NCI-H774 (cell line): ENCODE measurements at places on chromosomes 2 and 18.

- no peak for DNase-seq
Measured at GRCh38 chr18:38494065-38494464, 928.5 kb upstream of the CELF4 start.

GRCh38 chr2:195602687-195603086, 54.3 kb upstream of the SLC39A10 start:
- DNase-seq = no peak

DNA sequence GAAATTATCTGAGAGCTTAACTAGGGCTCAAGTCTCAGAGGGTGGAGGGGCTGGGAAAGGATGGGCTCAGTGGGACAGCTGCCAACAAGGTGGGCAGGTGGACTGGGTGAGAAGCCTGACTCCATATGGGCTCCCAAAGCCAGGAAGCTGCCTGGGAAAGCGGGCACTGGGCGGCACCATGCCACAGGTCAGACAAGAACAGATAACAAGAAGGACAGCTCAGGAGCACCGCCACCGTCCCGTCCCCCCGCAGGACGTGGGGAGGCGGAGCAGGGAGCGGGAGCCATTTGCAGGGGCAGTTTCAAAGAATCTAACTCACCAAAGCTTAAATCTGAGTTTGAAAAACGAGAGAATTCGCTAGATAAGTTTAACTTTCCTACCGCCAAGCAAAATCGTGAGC, 45.6 kb downstream of the NETO1 start:
- no peak for DNase-seq

- no peak for DNase-seq
Measured at GRCh38 chr18:34859496-34859895, 149.4 kb downstream of the DTNA start.

- no peak for DNase-seq
Measured at GRCh38 chr18:11989966-11990380, 8.7 kb downstream of the IMPA2 start.

- DNase-seq = no peak
Measured at GRCh38 chr18:2351126-2351850, 220.0 kb downstream of the METTL4 start.

DNA sequence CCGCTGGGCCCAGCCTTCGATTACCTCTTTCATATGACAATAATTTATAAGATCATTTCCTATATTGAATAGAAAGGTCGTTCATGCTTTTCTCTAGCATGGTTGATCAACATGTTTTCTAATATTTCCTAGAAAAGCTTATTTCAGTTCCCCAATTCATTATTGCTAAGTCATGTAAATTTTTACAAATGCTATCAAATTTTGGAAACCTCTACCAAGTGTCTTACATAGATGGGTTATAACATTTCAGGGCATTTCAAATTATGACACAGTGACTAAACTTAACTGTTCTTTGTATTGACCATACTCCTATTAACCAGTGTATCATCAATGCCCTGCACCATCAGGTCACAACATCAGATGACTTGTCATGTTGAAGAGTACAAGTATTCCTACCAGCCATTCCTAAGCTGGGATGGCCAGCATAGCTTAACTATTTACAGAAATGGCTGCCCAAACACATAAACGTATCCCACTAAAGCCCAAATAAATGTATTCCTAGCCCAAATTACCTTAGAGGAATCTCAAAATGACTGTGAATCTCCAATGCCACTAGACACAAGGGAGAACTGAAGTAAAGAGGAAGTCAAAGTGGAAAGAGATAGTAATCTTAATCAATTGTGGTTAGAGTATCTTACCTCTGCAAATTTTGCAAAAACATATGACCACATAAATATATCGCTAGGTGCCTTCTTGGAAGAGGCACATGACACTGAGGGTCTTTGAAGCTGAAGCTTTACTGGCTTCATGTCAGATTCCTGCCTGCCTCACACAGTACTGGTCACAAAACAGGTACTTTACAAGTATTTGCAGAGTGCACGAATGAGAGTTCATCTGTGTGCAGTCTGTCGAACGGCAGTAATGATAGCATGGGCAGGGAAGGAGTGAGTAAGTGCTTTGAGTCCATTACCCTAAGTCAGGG, 87.3 kb upstream of the TLK1 start:
- no peak for DNase-seq

DNA sequence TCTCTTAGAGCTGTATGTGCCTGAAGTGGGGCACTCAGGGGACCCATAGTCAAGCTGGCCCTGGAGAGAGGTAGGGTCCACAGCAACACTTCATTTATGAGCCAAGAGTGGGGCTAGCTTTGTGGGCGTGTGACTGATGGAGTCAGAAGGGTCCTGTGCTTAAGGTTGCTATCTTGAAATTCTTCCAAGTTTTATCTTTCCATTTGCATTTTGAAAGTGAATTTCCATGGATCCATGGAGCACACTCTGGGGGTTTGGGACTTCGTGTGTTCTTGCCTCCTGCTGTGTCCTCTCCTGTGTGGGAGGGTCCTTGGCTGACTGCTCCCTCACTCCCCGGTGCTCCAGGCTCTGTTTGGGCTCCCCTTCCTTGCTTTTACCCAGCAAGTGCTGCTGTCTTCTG, 50.8 kb downstream of the FHOD3 start:
- DNase-seq = no peak

DNA sequence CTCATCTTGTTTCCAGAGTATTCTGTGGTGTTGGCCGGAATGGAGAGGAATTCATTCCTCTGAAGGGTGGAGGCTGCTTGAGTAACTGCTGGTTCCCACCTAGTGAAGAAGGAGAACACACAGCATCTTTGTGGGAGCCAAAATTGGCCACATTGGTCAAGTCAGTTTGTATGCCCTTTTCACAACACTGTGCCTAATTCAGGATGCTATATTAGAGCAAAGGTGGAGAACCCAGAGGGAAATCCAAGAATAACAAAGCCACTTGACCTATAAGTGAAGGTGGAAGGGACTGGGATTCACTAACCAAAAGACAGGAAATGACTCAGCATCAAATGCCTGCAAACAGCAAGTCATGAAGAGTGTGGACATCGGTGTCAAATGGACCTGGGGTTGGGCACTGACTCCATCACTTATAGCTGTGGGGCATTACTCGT, 27.3 kb upstream of the MLPH start:
- DNase-seq = no peak

GRCh38 chr2:235011607-235011928, 59.8 kb downstream of the SH3BP4 start:
- no peak for DNase-seq

- DNase-seq = no peak
Measured at GRCh38 chr2:55025627-55026026, 24.6 kb downstream of the RTN4 start.

GRCh38 chr2:102758439-102758838, 3.4 kb upstream of the TMEM182 start:
- DNase-seq = no peak

- no peak for DNase-seq
Measured at GRCh38 chr2:151085181-151085611, 176.5 kb downstream of the RBM43 start.

DNA sequence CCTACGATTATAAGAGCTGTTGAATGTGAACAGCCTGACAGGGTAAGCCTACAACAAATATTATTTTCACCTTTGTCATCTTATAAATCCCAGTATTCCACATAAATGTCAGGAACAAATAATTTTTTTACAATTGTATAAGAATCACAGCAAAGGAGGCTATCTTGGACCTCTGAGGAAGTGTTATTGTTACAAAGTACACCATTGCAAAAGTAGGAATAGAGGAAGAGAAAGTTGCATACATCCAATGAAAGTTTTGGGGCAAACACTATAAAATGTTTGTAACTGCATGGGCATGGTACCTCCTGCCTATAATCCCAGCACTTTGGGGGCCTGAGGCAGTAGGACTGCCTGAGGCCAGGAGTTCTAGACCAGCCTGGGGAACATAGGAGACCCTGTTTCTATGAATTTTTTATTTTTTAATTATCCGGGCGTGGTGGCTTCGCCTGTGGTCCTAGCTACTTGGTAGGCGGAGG, 715 bp upstream of the MEMO1 start:
- DNase-seq = no peak

DNA sequence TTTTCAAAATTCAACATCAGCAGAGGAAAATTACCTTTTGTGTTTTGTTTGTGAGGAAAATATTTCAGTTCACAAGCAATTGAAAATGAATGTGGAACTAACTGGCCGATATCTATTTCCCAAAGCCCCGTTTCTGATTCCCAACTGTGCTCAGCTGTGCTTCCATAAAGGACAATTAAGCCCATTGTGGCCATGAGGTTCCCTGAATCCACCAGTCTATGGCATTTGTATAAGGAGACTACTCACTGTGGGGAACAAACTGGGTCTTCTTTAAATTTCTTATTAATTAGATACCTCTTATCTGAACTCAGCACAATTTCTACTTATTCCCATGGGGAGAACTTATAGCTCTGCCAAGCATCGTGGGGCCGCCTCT, 31.4 kb upstream of the AGAP1 start:
- no peak for DNase-seq
